ENCODE measurements at places on chromosomes 3 and 15. TPM values are rescaled to one million over a fixed set of nuclear protein-coding genes. Genes with fewer than 3 reads are reported as not detected.

GRCh38 chr3:108208831-108209230 lies 13.4 kb downstream of the IFT57 start:
- DNase-seq: no peak

DNA sequence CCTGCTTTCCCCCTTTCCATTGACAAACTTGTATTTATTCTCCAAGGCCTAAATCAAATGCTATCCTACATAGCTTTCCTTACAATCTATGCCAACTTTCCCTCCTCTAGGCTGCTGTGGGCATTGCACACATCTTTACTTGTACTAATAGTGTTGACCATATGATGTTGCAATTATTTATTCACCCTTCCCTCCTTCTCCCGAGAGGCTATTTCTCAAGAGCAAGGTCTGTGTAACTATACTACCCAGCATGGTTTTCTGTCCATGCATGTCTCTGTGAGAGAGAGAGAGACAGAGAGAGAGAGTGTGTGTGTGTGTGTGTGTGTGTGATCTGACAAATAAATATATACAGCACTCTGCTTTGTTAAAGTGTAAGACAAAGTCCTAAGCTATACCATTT lies 63.8 kb downstream of the GTPBP8 start:
- DNase-seq: no peak

DNA sequence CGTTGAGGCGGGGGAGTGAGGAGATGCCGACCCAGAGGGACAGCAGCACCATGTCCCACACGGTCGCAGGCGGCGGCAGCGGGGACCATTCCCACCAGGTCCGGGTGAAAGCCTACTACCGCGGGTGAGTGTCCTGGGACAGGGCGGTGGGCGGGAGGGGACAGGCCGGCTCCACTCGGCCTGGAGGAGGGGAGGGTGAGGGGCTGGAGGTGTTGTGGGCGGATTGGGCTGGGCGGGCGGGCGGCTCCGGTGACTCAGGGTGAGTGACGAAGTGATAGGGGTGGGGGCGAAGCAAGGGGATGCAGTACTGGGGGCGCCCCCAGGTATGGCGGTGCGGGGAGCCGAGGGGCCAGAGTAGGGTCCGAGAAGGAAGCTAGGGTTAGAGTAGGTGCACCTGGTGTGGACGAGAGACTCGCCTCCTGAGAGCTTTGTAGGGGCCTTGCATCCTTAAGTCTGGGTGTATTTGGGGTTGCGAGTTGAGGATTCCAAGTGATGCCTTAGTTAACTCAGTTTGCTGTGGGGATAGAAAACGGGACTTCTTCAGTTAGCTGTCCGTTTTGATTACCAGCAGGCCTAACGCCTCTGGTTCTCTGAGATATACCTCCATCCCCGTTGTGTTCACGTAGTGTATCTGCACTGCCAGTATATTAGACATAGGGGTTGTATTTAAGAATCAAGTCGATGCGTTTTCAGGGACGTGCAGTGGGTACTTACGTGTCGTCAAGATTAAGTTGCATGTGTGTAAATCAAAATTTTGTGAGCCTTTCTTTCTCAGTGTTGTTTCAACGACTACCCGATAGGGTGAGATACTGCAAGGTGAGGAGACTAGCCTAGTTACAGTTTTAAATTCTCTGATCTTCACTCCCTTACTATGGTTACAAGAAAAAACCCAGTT lies 670 bp downstream of the PRKCI start:
- peak; percentile 68 for DNase-seq

GRCh38 chr3:189947948-189948723 lies 172.6 kb downstream of the P3H2 start:
- no peak for DNase-seq

DNA sequence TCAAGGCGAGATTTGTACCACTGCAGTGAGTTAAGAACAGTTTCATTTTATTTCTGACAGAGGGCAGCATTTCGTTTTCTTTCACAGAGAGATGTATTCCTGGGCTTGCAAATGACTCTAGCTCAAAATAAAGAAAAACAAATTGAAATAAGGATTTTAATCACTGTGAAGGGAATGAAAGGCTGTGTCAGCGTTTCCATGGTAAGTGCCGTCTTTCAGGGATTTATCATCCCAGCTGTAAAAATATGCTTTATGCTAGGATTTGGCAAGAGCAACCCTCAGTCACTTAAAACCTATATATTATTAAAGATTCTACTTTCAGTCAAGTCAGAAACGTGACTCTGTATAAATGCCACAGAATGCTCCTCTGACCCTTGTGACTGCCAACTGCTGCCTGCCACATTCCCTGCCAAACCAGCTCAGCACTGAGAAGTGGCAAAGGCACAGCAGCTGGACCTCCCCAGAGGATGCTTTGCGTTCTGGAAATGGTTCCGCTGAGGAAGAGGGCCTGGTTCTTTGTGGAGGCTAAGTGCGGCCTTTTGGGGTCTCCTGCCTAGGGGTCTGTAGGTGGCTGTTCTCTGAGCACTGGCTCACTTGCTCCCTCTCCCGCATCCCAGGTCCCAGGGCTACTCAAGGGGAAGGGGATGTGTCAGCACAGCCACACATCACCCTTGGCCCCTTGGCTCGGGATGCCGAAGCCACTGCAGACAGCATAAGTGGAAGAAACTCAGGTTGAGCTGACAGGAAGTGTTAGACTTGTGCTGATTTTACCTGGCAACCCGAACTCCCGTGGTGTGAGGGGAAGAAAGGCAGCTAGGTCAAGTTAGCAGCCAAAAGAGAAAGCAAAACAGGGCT lies 56.6 kb upstream of the POMGNT2 start:
- no peak for DNase-seq

GRCh38 chr15:68821190-68821840 lies 620 bp upstream of the ANP32A start:
- no peak for DNase-seq

DNA sequence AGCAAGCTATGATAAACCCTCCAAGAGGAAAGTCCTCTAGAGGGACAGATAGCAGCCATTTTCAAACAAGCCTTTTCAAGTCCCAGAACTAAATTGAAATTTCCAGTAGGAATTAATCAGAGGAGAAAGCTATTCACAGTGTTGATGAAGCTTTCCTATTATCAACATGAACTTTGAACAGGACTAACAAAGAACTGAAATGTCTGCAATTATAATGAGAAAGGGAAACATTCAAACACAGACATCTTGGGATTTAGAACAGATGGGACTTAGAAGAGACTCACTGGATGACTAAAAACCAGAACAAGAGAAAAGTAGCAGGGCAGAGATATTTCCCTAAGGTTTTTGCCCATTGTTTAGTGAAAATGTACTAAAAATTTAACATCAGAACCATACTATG lies 622.1 kb upstream of the UBE2E2 start:
- no peak for DNase-seq

GRCh38 chr3:12275974-12276650 lies 12.8 kb upstream of the PPARG start:
- DNase-seq: no peak

GRCh38 chr3:40201770-40202169 lies 107.7 kb upstream of the EIF1B start:
- no peak for DNase-seq

DNA sequence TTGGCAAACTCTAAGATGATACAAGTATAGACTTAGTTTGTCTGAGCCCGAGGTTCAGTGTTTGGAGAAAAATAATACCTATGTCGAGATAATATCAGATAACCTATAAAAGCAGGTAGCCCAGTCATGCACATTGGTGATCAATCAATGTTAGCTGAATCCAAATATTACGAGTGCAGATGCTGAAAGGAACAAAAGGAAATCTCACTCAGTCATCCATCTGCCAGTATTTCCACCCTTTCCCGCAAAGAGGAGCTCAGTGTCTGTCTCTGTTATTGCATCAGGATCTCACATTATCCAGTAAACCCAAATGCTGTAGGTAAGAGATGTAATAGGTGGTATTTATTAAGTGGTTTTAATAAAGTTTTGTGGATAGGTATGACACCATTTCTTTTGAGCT lies 251.2 kb upstream of the CTDSPL start:
- no peak for DNase-seq

DNA sequence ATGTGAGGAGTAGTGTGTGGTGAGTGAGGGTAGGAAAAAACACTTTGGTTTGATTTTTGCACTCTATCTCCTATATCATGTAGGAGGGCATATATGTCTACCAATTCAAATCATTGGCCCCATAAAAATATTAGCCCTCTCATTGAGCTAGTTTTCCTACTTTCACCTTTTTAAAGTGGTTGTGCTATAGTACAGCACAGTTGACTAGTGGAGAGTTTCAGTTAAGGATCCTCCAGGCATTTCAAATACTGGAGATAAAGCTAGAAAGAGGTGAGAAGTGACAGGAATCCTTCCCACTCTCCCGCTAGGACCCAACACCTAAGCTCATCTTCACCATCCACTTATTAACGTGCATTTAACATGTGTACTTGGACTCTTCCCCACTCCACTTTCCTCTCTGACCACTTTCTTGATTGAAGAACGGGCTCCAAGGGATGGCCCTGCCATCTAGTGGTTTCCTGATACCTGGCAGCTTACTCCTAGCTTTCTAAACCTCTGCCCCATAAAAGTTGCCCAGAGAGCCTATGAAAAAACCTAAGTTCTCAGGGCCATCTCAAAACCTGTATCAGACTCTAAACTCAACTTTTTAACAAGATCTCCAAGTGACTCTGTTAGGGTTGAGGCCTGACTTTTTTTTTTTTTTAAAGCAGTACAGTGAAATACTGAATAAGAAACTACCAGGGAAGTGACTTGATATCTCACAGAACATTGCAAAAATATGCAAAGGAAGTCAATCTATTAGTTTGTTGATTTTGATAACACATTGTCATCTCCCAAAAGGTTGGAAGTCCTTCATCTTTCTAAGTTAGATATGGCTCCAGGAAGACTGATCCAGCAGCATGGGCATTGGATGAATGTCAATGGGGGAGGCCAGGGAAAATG lies 17.9 kb downstream of the IL12A start:
- peak; percentile 53 for DNase-seq

DNA sequence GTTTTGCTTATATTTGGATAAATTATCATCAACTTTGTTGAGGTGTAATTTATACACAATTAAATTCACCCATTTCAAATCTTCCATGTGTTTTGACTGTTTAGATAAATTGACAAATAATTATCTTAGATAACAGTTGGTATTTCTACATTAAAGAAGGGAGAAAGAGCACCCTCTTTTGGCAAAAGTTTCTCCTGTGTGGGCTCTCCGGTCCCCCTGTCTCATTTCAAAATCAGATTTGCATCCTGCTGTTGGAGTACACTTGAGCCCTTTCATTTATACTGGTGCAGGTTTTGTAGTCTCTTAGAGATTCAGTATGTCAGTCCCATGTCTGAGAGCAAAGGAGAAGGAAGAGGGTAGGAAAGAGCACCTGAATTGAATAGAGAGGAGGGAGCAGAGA lies 49.4 kb downstream of the NKIRAS1 start:
- no peak for DNase-seq

DNA sequence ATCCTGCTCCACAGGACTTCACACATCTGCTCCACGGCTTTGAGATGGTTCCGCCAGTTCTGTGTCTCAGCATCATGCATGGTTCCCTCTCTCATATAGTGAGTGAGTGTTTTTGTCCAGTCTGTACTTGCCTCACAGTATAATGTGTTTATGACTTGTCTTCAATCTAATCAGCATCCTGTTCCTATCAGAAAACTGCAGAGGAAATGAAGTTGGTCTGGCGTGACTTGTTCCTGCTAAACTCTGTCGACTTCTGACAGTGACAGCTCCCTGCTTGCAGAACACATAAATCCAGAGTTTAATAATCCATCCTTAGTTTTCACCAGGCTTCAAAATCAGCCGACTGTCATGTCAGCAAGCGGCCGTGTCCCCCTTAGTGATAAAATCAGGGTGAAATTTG lies 222.3 kb downstream of the SLCO3A1 start:
- no peak for DNase-seq

- DNase-seq: peak; percentile 39
Measured at GRCh38 chr3:134372396-134373270, 1.6 kb downstream of the AMOTL2 start.

DNA sequence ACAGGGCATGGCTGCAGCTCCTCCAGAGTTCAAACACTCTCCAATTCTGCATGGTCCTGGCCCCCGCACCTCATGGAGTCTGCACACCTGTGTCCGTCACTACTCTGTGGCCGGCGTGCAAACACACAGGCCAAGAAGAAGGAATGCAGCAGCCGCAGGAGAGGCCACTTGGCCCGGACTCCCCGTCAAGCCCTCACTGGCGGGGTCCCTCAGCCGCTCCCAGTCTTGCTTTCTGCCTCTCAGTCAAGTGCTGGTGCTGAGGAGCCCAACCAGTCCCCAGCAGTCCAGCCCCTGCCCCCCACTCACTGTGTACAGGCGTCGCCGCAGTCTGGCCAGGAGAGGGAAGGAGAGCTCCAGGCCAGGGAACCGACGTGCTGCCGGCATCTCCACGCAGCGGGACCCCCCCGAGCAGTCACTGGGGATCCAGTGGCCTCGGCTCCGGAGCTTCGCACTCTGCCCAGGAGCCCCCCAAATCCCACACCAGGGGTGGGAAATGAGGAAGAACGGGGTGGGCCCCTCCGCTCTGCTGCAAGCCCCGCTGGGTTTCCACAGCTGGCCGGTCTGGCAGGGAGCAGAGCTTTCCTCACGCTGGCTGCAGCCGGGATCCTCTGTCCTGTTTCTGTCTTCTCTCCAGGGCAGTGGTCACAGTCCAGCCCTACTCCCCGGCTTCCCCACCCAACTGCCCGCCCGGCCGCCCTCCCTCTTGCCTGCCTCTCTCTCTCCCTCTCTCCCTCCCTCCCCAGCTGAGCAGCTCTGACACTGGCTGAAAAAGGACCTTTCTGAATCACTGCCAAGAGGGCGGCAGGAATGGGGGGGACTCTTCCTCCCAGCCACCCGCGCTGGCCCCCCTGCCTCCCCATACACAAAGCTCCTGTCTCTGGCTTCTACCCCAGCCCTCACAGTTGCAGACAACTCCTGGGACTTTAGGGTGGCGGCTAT lies 16.0 kb downstream of the TNK2 start:
- DNase-seq: peak; percentile 77

GRCh38 chr3:53778153-53778552 lies 68.1 kb downstream of the CHDH start:
- no peak for DNase-seq

Gene APPL1
- 24.4 TPM for total RNA-seq

Gene CHRM5
- not detected for total RNA-seq

Gene TGM5
- total RNA-seq: not detected

Gene GALNT15
- not detected for total RNA-seq

Gene MINAR1
- 0.52 TPM for total RNA-seq

Gene THSD4
- 14.4 TPM for total RNA-seq

Gene TLR9
- total RNA-seq: not detected

Gene MAN2C1
- 91.1 TPM for total RNA-seq
